ENCODE measurements at places on chromosomes 16 and 17.

DNA sequence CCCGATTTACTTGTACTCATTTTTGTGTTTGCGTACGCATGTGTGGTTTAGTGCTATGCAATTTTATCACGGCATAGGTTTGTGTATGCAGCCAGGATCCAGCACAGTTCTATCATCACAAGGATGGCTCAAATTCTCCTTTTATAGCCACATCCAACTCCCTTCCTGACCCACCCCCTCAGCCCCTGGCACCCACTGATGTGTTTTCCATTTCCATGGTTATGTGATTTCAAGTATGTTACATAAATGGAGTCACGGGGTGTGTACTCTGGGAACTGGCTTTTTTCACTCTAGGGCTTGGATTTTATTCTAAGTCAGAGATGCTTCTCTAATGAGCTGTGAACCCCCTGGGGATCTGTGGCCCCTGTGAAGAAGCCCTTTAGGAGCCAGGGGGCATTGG lies 16.8 kb downstream of the IL4R start:
- DNase-seq, result no peak

- DNase-seq, result no peak
These were observed 18.7 kb downstream of the UQCRC2 start for GRCh38 chr16:21971856-21972255.

- no peak for DNase-seq
These were observed 22.3 kb downstream of the MOSMO start for GRCh38 chr16:22030087-22030812.

DNA sequence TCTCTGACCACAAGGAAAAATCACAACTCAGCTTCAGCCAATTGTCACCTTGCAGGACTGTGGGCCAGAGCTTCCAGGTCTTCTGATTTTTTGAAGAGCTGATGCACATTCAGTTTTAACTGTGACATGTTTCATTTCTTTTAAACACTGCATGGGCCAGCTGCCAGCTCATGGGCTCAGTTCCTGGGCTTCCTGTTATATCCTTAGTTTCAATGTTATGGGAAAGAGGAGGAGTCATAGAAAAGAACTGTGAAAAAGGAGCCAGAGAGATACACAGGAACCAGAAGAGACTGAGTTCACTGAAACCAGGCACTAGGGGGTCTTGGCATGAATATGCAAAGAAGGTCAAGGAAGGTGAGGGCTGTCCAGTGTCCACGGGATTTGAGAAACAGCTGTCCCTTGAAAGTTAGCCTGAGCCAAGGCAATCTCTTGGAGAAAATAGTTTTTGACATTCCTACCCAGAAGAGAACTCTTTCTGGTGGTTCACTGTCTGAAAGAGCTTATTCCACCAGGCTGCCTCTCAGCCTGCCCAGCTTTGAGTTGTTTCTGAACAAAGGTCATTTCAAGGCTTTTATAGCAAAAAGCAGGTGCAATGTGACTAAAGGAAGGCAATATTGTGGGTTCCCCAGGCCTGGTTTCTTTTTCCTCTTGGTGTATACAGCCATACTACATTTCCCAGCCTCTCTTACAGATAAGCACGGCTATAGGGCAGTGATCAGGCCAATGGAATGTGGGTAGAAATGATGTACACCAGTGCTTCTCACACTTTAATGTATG lies 10.5 kb downstream of the PDILT start:
- DNase-seq, result no peak

DNA sequence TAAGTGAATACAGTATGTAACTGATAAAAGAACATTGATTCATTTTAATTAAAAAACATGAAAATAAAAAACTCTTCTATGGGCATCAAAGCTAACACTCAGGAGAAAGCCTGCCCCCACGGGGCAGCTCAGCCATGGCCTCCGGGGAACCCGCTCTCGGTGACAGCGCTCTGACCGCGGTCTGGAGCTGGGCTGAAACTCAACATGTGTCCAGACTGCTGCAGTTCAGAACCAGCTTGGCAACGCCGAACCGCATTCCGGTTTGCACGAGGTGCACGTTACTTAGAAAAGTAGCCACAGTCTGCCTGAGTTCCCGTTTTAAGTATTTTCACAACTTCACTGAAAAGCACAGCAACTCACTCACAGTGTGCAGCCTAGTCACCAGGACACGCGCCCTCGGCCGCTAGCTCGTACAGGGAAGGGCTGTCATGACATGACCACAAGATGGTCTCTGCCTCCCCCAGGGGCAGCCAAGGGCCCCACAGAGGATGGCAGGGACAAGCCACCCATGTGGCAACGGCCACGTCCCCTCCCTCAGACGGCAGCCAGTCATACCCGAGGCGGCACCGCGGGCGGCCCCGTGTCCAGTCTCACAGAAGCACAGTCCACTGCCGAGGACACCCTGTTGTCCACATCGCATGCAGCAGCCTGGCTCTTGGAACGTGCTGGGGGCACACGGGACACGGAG lies 77.1 kb upstream of the METRNL start:
- DNase-seq, result no peak

DNA sequence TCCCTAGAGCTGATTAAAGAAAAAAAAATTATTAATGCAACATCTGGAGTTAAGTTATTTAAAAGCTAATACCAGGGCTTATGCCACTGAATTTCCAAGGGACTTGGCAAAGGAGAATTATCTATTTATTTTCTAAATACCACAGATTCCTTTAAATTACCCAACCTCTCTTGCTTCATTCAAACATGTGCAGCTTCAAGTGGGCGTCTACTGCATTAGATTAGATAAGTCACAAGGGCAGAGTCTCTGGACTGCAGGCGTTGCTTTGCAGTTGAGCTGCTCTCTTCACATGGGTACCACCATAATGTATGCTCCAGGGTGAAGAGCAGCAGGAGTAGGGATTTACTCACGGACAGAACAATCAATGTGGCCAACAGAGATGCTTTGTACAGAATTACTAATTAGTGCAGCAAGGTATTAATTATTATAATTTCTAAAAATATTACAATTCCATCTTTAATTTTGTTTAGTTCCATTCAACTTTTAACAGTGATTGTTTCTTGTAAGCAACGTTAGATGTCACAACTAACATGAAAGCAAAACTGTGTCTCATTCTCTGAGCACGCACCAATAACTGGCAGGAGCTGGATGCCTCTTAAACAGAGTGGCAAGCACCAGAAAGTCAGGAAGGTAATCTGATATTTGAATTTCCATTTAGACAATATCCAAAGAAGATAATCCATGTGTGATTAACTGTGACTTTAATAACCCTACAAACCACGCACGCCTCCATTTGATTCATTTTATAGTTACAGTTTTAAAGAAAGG lies 214.2 kb downstream of the STX8 start:
- DNase-seq, result peak; percentile 23

GRCh38 chr16:30750876-30751465 lies 2.7 kb downstream of the PHKG2 start:
- DNase-seq, result no peak

GRCh38 chr17:51228161-51228560 lies 31.7 kb downstream of the MBTD1 start:
- DNase-seq, result no peak

- peak; percentile 94 for DNase-seq
These were observed 151.9 kb upstream of the GSE1 start for GRCh38 chr16:85461022-85461813.

- DNase-seq, result no peak
These were observed 7.4 kb upstream of the NUDT16L1 start for GRCh38 chr16:4685776-4686496.

GRCh38 chr16:81940781-81941560 lies 70.3 kb downstream of the SDR42E1 start:
- DNase-seq, result peak; percentile 66

- DNase-seq, result peak; percentile 92
These were observed 832 bp upstream of the SRRM2 start for GRCh38 chr16:2751577-2752034.

DNA sequence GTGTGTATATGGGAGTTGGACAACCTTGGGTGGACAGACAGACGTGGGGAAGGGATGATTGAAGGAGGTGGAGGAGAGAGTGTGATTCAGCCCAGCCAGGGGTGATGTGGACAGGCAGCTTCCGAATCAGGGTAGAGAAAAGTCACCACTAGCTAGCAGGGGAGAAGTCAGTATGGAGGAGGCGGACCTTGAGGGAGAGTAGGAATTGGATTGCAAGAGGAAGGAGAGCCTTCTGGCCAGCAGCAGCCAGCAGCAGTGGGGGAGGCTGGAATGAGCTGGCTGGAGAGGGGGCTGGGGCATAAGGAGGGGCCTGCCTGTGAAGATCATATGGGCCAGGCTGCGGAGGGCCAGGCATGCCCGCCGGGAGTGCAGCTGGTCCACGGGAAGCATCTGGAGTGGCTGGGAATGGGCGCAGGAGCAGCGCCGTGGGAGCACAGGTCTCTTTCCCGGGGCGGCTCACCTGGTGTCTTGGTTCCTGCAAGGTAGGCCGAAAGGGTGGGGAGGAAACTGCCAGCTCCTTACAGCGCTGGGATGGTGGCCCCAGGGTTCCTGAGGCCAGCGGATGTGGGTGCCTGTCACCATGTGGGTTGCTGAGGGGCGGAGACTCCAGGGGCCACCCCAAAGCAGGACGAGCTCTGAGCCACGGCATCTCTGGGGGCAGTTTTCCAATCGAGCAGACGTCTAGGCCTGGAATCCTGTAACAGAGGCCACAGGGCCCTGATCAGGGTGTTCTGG lies 235.3 kb downstream of the SEC14L1 start:
- peak; percentile 89 for DNase-seq

GRCh38 chr17:29051731-29052130 lies 8.8 kb downstream of the PIPOX start:
- DNase-seq, result no peak

- no peak for DNase-seq
These were observed 20.3 kb downstream of the MEOX1 start for GRCh38 chr17:43641416-43641815.

GRCh38 chr17:44543213-44543904 lies 13.9 kb upstream of the FZD2 start:
- no peak for DNase-seq

DNA sequence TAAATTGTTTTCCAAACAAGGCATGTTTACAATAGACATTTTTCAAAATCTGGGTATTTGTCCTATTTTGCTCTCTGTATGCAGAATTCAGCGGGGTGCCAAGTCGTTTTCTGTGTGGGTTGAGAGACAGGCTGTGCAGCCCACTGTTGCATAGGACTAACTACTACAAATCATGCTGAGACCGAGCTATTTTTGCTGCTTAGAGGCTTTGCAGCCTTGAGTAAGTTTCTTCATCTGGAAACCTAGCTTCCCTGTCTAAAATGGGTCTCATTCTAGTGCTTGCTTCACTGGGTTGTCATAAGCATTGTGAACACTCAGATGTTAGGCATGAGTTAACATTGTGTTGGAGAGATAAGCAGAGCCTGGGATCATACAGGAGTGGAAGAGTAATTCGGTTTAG lies 1.3 kb downstream of the PRPSAP2 start:
- DNase-seq, result peak; percentile 25
